HepG2 (cell line): ENCODE measurements at places on chromosomes 11 and 22. TPM values are rescaled to one million over a fixed set of nuclear protein-coding genes. Genes with fewer than 3 reads are reported as not detected.

DNA sequence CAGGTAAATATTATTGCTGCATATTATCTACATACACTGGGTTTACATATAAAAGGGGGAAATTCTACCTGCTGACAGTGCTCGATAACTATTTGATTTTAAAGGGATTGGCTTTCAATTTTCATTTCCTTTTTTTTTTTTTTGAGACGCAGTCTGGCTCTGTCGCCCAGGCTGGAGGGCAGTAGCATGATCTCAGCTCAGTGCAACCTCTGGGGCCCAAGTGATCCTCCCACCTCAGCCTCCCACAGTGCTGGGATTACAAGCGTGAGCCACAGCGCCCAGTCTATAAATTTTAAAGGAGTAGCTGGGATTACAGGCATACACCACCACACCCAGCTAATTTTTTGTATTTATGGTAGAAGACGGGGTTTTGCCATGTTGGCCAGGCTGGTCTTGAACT, 3.2 kb upstream of the PCF11 start:
- H3K36me3 ChIP-seq, result no peaks in the 10 kb centered on the region
- no peak for DNase-seq
- H3K4me3 ChIP-seq, result no peak overlapping the region
- no peak overlapping the region for H3K27ac ChIP-seq
- H3K4me1 ChIP-seq, result peaks cover 7% of the 10 kb centered on the region

DNA sequence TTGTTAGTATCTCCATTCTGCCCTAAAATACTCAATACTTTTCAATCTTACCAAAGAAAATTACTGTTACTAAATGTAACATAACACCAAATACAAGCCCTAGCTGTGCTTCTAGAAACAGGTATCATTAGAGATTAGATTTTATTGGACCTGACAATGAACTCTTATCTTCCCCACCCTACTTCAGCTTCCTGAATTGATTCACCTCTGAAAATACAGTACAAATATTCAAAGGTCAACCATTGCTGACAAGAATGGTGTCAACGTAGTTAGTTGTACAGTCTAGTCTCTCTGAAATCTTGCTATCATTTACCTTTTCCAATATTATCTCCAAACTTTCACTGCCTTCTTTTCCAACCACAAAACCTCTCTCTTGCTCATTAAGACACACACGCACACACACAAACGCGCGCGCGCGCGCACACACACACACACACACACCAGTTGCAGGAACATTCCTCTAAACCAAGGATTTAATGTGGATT, 22.4 kb downstream of the LRRC4C start:
- no peak for DNase-seq
- no peaks in the 10 kb centered on the region for H3K4me1 ChIP-seq
- no peak overlapping the region for H3K4me3 ChIP-seq
- H3K27me3 ChIP-seq, result no peaks in the 10 kb centered on the region
- no peak overlapping the region for H3K27ac ChIP-seq
- H3K36me3 ChIP-seq, result no peaks in the 10 kb centered on the region

DNA sequence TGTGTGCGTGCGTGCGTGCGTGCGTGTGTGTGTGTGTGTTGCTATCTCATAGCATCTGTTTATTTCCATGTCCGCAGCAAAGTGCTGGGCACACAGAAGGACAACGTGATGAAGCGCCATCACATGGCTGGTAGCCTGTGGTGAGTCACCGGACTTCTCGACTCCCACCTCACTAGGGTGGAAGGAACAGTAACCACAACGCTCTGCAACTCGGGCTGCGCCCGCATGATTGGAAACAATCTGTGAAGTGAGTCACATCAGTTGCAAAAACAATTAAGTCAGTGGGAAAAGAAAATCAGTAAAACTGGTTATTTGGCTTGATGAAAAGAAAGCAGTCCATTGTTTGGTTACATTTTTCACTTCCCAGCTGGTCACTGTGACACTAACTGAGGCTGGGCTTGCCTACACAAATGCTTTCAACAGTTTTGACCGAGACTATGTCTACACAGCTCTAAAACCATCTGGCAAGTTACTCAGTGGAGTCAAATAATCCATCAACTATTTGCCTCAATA, 437.3 kb upstream of the CADM1 start:
- no peak overlapping the region for H3K4me3 ChIP-seq
- H3K27me3 ChIP-seq, result no peaks in the 10 kb centered on the region
- H3K27ac ChIP-seq, result no peak overlapping the region
- no peak for DNase-seq

DNA sequence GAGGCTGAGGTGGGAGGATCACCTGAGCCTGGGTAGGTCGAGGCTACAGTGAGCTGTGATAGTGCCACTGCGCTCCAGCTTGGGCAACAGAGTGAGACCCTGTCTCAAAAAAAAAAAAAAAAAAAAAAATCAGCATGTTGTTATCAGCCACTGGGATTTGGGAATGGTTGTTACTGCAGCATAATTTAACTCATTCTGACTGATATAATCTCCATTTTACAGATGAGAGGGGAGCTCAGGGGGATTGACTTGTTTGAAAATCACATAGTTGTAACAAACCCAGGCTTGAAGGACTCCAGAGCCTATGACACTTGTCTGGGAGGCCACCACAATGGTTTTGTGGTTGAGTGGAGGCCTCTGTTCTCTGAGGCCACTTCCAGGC, 3.0 kb upstream of the SEPTIN3 start:
- H3K36me3 ChIP-seq, result no peaks in the 10 kb centered on the region
- H3K4me1 ChIP-seq, result peaks cover 11% of the 10 kb centered on the region; the same call in 1 of the 2 replicates
- H3K4me3 ChIP-seq, result no peak overlapping the region

The RFPL1 gene
- not detected in 2 replicates for total RNA-seq

The TMPRSS4 gene
- not detected in 2 replicates for total RNA-seq

GRCh38 chr22:45091254-45091854, 72.4 kb upstream of the NUP50 start:
- peaks cover 11% of the 10 kb centered on the region for H3K27me3 ChIP-seq
- 0 out of 2 replicates have a peak, but pooled peaks cover 8% of the 10 kb centered on the region for H3K4me1 ChIP-seq
- no peaks in the 10 kb centered on the region for H3K36me3 ChIP-seq
- no peak overlapping the region for H3K4me3 ChIP-seq
